Non-pigmented ciliary epithelial cell (primary cell): ENCODE measurements at places on chromosomes 11 and 22.

DNA sequence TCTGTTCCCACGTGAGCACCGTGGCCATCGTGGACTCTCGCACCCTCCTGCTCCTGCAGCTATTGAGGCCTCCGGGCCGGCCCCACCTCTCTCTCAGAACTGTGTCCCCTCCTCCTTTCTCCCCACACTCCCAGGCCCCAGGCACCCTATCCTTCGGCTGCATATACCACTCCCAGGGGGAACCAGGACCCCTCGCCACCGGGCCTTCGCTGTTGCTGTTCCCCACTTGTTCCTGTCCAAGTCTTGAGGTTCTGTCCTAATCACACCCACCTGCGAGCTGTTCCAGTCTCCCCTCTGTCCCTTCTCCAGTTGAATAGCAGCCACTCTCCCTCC is 43.0 kb upstream of the CDON start:
- no peak for DNase-seq

DNA sequence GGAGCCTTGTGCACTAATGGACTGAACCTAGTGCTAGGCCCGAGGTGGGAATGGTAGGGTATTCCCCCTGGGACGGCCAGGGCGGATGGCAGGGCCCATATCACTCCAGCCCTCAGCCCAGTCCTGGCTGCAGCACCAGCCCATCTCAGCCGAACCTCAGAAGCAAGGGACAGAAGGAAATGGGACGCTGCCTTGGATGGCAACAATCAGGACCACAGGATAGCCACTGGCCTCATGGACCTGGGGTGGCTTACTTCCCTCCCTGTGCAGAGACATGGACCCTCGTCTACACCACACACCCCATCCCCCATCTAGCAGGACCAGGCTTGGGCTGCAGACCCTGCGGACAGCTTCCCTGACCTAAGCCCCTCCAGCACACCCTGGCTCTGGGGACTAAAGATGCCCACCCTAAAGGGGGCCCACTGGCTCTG is 24.1 kb downstream of the ARVCF start:
- no peak for DNase-seq

DNA sequence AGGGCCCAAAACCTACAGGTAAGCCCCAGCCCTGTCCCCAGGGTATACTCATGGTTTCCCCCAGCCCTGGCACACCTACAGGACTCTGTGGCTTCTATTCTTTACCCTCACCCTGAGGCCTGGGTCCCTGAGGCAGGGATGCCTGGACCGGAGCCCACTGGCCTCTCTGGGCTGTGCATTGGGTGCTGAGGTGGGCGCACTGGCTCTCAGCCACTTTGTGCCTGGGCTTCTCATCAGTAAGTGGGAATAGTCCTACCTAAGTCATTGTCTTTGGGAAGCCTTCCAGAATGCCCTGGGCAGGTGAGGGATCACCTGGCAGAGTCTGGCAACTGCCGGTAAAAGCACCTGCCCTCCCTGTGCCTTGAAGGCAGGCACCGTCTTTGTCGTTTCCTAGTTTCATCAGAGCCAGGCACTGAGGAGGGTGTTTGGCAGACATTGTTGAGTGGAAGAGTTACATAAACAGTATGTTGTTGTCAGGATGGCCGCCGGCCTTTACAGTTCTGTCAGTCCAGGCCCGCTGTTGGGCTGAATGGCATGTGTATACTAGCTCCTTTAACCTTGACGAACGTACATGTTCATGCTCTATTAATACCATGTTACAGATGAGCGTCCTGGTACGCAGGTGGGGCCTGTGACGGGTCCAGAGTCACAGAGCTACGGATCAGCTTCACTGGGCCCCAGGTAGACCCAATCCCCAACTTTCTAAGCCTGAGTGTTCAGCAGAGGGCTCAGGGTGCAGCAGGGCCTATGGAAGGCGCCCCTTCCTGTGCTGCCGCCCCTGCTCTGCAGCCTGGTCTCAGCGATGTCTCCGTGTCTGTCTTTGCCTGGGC is 23.0 kb downstream of the SHANK3 start:
- DNase-seq, result no peak

- no peak for DNase-seq
Observed at GRCh38 chr11:35276396-35277145, 137.6 kb downstream of the CD44 start.

DNA sequence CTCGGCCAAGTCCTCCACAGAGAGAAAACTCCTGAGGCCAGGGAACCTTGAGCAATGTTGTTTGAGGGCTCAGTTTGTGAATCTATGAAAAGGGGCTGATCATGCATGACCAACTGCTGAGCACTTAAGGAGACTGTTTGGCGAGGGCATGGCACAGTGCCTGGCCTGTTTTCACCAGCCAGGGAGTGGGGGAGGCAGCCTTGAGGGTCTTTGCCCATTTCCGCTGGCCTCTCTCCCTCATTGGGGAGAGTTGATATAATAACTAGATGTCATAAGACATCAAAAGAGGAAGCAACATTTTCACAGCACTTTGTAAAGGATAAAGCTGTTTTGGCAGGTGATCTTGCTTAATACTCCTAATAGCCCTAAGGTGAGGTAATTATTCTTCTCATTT is 110.6 kb downstream of the TP53I11 start:
- no peak for DNase-seq

DNA sequence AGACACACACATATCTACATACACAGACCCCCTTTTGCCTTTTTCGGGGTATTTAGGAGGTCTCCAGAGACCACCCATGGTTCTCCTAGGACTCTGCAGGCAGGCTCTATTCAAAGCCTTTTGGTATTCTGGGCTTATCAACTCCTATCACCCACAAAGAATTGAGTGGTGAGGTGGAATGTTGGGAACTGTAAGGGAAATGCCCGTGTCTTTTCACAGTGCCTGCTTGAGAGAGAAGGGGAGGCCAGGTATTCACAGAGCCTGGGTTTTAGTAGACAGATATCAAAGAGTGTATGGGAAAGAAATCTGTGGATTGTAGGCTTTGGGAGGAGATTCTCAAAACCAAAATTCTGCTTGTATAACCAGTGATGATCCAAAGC is 44.0 kb upstream of the CSNK2A3 start:
- no peak for DNase-seq

GRCh38 chr11:119520400-119520799 is 97.4 kb upstream of the THY1 start:
- no peak for DNase-seq

- DNase-seq, result no peak
Observed at GRCh38 chr22:31275018-31275417, 17.3 kb downstream of the PIK3IP1 start.

DNA sequence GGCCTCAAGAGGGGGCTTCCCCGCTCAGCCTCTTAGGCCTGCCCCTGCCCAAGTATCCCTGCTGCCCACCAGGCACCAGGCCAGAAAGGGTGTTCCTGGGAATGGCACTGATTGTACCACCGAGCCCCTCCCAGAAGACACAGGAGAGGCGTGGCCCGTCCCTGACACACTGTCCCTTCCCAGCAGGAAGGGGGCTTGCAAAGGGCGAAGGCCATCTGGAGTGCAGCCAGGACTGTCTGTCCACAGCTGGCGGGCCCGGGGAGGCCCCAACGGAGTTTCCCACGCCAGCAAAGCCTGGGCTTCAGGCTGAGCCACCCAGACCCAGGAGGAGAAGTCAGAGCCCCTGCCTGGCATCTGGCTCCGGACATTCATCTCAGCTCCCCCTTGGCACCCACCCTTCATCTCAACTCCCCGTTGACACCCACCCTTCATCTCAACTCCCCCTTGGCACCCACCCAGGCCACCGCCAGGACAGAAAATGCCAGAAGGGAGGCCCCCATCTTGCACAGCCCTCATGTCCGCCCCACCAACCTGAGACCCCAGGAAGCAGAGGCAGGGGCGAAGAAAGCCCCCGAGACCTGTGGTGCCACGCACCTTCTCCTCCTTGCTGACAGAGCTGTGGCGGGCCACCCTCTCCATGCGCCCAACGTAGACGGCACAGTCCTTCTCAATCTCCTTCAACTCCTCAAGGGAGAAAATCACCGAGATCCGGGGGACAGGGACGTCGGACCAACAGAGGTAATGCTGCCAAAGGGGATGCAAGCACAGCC is 19.4 kb downstream of the TUBGCP6 start:
- no peak for DNase-seq
